ENCODE measurements at places on chromosomes 12 and 14. TPM values are rescaled to one million over a fixed set of nuclear protein-coding genes. Genes with fewer than 3 reads are reported as not detected.

DNA sequence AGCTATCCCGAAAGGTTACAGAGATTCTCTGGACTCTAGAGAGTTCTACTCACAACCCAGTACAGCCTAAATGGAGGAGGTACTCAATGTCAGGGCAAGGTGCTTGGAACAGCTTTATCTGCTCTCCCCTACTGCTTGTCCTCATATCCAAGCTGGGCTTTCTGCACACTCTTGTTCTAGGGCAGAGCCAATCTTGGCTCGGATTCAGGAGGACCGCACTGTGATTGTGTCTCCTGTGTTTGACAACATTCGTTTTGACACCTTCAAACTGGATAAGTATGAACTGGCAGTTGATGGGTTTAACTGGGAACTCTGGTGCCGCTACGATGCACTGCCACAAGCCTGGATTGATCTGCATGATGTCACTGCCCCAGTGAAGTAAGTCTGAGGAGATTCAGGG is 25.0 kb downstream of the GALNT8 start:
- no peak overlapping the region for H3K27ac ChIP-seq
- DNase-seq = no peak
- H3K4me1 ChIP-seq = no peaks in the 10 kb centered on the region
- no peak overlapping the region for H3K4me3 ChIP-seq

DNA sequence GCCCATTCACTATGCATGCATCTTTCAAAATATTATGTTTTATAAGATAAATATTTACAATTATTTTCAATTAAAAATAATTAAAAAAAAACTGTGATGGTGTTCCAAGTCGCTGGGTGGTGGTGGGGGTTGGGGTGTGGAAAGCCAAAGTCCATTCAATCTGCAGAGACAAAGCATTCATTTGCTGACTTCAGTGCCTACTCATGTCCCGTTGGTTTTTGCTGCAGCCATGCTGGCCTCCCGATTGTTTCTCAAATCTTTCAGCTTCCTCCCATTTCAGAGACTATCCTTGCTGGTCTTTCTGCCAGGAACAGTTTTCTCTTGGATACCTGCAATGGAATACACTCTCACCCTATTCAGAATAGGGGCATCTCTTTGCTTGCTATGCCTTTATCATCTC is 331.5 kb upstream of the NOVA1 start:
- DNase-seq = no peak
- H3K36me3 ChIP-seq = no peaks in the 10 kb centered on the region
- no peaks in the 10 kb centered on the region for H3K27me3 ChIP-seq

The RNF212B gene
- not detected for total RNA-seq

DNA sequence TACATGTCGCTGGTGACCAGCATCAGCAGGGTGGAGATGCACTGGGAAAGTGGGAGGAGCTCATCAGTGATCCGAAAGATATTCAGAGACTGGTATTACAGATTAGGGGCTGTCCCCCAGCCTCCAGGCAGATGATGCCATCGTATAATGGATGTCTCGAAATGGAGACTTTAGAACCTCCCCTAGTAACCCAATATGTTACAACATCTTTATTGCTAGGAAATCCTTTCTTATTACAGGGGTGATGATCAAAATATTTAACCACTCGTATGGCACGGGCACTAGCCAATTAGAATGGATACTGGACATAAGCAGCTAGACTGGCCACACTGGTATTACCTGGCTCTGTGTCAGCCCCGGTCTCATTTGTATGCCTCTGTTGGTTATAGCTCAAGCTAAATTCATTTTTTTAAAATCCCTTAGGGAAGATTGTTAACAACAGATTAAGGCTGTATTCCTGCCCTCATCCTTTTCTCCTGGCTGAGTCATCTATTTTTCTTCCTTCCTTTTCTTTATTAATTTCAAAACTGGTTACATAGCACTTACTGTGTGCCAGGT is 10.8 kb upstream of the CEBPE start:
- DNase-seq = peak; percentile 80
- H3K4me1 ChIP-seq = no peaks in the 10 kb centered on the region

All from osteoblast (primary cell).